ENCODE measurements at places on chromosomes 6 and 20.

DNA sequence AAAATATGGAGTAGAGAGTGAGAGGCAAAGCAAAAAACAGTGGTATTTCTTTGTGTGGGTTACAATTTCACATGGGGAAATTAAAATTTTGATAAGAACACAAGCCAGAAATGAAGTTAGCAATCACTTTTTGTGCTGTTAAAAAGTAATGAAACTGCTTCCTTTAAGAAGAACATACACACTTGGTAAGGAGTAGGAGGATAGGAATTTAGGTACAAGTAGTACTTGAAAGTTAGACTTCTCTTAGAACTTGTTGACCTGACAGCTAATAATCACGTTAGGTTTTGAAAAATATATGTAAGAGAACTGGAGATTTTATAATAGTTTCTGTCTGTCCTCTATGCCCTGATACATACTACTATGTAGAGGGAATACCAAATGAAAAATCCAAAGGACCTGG lies 260.8 kb downstream of the ADGRB3 start:
- no peak for DNase-seq

DNA sequence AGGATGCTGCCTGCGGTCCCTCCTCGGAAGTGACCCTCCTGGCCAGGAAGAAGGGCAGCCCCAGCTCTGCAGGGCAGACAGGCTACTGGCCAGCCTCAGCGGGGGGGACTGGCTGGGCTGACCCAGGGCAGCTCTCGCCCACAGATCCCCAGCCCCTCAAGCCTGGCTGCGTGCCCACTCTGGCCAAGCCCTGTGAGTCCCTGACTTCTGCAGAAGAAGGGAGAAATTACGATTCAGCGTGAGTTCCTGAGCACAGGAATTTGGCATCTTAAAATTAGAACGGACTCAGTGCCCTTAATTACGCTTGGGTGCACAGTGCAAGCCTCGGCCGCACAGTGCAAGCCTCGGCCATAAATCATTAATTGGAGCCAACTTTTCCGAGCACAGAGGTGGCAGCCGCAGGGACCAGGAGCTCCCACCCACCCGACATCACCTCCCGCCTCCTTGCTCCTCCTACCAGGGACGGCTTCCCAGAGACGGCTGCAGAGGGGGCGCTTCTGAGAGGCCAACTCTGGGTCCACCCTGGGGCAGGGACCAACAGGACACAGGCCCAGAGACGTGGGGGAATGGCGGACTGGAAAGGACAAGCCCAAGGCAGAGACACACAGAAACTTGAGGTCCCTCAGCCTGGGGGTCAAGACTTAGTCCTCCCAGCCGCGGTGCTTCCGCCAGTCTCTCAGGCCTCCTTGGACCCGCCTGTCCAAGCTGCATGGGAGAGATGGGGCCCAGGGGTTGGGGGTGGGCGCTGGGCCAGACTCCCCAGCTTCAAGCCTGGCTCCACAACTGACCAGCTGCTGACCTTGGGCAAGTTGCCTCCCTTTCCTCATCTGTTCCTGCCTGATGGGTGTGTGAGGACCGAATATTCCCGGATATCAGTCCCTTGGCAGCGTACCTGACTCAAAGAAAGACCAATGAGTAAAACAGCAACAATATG lies 165.4 kb downstream of the TAF4 start:
- DNase-seq = no peak

DNA sequence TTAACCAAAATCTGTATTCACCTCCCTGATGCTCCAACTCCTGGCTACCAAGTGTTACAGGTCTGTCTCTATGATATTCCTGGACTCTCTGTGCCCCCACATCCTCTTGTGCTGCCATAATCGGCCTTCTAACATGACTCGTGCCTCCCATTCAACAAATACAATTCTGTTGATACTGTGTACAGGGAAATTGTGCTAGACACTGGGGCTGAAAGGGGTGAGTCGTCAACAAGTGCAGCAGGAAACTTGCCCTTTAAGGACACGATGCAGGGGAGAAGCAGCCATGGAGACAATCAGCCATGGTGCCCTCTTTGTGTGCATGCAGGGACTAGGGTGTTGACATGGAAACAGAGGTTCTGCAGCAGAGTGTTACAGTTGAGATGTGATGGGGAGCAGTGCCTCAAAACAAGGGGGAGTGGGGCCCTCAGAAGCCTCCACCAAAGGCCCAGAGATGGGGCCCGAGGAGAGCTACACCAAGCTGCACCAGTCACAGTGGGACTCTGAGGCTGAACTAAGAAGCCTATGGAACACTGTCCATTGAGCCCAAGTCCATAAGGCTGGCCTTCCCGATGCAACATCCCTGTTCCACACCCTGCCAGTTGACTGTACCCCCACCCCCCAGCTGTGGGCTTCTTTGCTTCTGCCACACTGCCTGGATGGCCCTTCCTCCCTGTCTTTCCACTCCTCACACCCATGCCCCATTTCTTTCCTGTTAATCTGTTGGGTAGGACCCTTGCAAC lies 3.1 kb downstream of the PCED1A start:
- no peak for DNase-seq

DNA sequence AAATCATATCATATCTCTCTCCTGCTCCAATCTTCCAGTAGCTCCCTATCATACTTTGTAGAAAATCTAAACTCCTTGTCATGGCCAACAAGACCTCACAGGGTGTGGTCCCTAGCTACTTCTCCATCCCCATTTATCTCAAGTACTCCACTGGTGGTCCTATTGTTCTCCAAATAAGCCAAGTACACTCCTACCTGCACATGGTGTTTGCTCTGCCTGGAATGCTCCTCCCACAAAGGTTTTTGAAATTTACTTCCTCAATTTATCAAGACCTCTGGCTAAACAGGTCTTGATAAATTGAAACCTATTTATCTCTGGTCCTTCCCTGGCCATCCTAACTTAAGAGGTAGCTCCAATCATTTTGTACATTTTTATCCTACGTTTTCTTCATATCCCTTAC lies 12.1 kb downstream of the TMX4 start:
- peak; percentile 12 for DNase-seq

- DNase-seq = no peak
These were observed 66.8 kb upstream of the HMGN3 start for GRCh38 chr6:79301290-79301689.

DNA sequence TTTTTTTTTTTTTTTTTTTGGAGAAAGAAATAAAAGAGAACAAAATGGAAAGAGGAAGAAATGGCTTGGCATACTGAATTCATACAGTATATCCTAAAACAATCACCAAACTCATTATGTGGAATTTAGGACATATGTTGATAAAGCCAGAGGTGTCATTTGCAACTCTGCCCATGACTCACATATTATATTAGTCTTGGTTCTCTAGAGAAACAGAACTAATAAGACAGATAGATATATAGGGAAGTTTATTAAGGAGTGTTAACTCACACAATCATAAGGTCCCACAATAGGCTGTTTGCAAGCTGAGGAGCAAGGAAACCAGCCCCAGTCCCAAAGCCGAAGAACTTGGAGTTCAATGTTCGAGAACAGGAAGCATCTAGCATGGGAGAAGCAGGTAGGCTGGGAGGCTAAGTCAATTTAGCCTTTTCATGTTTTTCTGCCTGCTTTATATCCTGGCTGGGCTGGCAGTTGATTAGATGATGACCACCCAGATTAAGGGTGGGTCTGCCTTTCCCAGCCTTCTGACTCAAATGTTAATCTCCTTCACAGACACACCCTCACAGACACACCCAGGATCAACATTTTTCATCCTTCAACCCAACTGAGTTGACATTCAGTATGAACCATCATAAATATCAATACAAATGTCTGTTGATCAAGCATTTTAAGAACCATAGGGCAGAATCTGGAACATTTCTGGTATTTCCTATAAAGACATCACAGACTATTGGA lies 102.3 kb downstream of the UBE3D start:
- DNase-seq = no peak

- no peak for DNase-seq
These were observed 65.2 kb downstream of the RIPOR3 start for GRCh38 chr20:50625986-50626677.

- peak; percentile 70 for DNase-seq
These were observed 717 bp downstream of the CSNK2A1 start for GRCh38 chr20:542777-543368.

DNA sequence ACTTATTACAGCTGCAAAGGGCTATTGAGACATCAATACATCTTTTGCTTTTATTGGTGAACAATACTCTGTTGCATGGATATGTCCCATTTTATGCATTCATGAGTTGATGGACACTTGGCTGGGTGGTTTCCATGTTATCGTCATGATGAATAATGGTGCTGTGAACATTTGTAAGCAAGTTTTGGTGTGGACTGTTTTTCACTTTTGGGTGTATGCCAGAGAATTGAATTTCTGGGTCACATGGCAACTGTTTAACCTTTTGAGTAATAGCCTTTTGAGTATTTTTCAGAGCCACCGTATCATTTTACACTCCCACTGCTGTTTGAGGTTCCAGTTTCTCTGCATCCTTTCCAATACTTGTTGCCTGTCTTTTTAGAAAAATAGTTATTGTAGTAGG lies 107.0 kb downstream of the JARID2 start:
- DNase-seq = no peak

GRCh38 chr6:168851460-168852375 lies 401.9 kb downstream of the THBS2 start:
- no peak for DNase-seq

GRCh38 chr6:47788498-47788884 lies 6.7 kb downstream of the OPN5 start:
- DNase-seq = no peak

- no peak for DNase-seq
These were observed 41.2 kb upstream of the NHSL1 start for GRCh38 chr6:138540468-138540867.

- DNase-seq = peak; percentile 6
These were observed 38.1 kb downstream of the CDS2 start for GRCh38 chr20:5164645-5165625.

DNA sequence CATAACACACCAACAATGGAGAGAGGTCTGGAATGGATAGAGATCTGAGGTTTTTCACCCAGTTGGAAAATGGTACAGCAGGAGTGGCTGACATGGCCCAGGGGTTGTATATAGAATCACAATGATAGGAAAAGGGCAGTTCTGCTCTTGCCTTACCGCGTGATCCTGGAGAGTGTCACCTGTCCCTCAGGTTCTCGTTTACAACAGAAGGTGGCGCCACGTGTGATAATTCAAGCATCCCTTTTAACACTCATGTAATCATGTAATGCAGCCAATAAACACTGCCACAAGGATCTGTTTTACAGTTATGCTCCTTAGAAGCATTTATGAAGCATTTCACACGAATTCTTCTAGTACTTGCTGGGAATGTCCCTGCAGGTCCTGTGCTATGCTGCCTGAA lies 12.9 kb upstream of the WFDC2 start:
- DNase-seq = peak; percentile 80

DNA sequence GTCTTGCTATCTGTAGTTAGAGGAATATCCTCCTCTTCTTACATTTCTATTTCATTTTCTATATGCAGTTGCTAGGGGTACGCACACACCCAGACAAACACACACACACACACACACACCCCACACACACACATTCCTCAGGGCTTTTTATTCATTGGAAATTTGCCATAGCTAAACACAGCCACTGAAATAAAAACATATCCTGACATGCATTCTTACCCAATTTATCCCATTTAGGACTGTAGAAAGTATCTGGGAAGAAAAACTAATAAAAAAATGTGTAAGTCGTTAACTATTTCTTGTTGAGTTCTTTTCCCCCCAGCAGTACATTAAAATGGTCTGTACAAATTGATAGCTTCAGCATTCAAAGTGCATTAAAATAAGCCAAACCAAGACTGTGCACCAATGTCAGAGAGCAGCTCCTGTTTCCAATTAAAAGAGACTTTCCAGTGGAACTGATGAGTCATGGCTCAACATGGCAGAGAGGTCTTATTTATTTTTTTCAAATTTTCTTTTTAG lies 357.9 kb upstream of the AGPAT4 start:
- DNase-seq = no peak

DNA sequence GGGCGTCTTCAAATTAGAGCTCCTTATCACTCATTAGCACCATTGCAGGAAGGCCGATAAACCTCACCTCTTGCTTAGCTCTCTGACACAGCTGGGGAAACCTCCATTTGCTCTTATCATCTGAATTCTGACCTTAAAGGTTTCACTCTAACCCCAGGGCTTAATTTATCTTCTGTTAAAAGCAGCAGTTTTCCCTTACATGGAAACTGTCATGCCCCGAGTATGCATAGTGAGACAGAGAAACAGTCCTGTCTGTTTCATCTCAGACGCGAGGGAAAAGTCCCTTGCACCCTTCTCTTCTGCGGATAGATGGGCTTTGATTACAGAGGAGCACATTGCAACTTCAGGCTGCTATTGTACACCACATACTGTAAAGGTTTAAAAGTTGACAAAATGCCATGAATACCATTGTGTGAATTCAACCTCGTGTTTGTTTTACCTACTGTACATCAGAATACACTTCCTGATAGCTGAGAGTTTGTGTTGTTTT lies 191.5 kb upstream of the BMP2 start:
- peak; percentile 33 for DNase-seq

GRCh38 chr20:47165376-47165865 lies 191.1 kb downstream of the ZMYND8 start:
- no peak for DNase-seq

DNA sequence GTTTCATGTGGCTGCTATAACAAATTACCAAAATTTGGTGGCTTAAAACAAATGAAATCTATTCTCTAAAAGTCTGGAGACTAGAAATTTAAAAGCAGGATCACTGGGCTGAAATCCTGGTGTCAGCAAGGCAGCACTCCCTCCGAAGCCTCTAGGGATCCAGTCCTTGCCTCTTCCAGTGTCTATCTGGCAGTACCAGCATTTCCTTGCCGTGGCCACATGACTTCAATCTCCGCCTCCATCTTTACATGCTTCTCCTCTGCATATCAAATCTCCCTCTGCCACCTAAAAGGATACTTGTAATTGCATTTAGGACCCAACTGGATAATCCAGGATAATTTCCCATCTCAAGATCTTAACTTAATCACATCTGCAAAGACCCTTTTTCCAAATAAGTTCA lies 30.2 kb downstream of the ARHGAP18 start:
- DNase-seq = no peak

- no peak for DNase-seq
These were observed 36.6 kb downstream of the CRISP2 start for GRCh38 chr6:49676671-49677281.

DNA sequence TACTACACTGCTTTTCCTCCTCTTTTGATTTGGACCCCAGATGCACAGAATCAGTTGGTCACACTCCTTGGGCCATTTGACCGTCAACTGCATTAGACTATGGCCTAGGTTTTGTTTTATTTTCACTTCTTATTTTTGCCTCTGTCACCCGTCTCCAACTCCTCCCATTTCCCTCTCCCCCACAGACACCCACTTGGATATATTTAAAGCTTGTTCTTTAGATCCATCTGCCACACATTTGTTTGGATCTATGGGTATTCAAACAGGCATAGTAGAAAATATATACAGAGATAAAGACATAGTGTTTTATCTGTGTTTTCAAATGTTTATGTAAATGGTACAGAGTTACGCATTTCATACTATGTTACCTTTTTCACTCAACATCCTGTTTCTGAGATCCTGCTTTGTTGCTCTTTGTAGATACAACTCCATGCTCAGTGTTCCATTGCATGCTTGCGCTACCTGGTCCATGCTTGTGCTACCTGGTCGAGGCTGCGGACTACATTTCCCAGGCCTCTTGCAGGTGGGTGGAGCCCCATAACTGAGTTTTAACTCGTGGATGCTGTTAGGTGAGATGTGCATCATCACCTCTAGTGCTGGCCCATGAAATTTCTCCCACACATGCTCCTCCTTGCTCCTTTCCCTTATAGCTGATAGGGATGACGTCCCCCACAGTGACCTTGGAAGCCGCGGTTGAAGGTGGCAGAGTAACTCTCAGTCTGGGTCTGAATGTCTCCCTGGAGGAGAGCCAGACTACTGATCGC lies 11.5 kb upstream of the PREX1 start:
- no peak for DNase-seq

- DNase-seq = peak; percentile 14
These were observed 28.0 kb downstream of the PNLDC1 start for GRCh38 chr6:159828074-159828473.

- DNase-seq = peak; percentile 51
These were observed 303.4 kb downstream of the THBS2 start for GRCh38 chr6:168949981-168950857.
